ENCODE measurements at places on chromosomes 6 and 20. TPM values are rescaled to one million over a fixed set of nuclear protein-coding genes. Genes with fewer than 3 reads are reported as not detected.

The PHACTR3 gene
- polyA plus RNA-seq: 0.10 TPM

The PREX1 gene
- 5.3 TPM for polyA plus RNA-seq

The EPHA7 gene
- under 0.01 TPM for polyA plus RNA-seq

The RAET1L gene
- polyA plus RNA-seq: not detected

The COL9A3 gene
- 1.3 TPM for polyA plus RNA-seq

The FRK gene
- under 0.01 TPM for polyA plus RNA-seq

The C20orf202 gene
- polyA plus RNA-seq: not detected

The VGLL2 gene
- 0.02 TPM for polyA plus RNA-seq

The PHACTR1 gene
- polyA plus RNA-seq: 0.12 TPM

DNA sequence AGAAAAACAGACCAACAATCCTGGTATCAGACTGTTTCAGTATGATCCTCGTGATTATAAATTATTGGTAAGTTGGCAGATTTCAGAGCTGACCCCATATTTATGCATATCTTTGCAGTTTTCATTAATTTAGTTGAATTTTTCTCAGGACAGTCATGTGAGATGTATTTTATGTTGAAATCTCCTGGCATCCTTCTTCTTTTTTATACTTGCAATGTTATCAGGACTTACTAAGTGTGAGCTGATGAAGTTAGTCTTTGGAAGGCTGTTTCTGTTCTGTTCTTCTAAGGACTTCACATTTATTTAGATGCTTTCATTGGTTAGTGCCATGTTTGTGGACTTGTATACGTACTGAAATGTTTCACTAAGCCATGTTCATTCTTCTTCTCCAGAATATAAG is 17.2 kb downstream of the SMPDL3A start:
- no peak for DNase-seq

DNA sequence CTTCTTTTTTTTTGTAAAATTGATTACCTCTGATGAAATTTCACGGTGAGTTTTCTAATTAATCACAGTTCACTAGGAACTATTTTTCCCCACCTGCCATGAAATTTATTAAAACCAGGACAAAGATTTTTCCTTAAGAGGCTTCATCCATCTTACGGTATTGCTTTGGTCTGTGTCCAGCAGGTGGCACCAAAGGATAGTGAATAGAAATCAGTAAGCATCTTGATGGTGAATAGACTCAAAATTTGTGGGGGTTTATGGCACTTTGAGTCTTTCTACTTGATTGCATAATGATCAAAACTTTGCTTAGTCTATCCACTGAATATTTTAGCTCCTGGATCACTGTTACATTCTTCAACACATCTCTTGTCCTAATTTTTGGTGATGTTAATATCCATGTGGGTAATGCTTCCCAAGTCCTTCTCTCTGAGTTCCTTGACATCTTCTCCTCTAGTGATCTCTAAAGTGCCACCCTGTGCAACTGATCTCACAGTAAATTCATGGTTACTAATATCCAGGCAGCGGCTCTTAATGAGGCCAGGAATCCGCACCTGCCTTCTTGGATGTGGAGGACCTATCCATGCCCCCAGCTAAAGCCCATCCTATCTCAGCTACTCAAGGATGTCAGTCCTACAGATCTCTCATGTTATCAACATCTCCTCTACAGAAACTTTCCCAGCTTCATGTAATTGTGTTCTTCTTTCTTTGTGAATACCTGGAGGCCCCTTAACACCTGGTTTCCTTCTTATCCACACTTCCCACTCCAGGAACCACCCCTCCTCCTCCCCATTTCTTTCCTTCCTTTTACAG is 54.5 kb downstream of the STMND1 start:
- peak; percentile 63 for DNase-seq

GRCh38 chr6:108502832-108503231 is 57.9 kb upstream of the FOXO3 start:
- DNase-seq: no peak

- DNase-seq: no peak
Measured at GRCh38 chr6:168637834-168638233, 196.8 kb downstream of the SMOC2 start.

GRCh38 chr6:138518054-138518453 is 18.8 kb upstream of the NHSL1 start:
- DNase-seq: no peak

DNA sequence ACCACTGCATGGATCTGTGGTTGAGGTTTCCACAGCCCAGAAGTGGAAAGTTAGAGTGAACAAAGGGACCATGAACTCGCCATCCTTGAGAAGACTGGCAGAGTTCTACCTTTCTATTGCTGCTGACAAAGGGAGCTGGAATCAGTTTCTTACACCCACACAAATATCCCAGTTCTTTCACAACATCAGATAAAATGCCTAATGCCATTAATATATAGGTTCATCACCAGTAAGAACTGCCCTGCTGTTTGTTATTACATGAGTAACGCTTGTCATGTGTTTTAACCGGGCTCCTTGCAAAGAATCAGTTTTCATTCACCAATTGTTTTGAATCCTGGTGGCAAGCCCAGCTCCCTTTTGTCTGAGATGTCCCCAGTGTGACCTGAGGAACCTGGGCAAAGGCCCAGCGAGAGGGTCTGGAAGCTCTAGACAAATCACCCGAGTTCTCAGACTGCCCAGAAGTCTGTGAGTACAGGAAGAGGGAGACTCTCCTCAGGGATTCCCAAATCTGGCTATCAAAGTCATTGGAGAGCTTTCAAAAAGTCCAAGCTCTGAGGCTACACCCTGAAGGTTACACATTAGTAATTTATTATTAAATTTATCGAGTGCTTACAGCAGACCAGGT is 7.5 kb upstream of the CD164 start:
- DNase-seq: no peak

- no peak for DNase-seq
Measured at GRCh38 chr20:14700639-14700960, 363.2 kb upstream of the FLRT3 start.

DNA sequence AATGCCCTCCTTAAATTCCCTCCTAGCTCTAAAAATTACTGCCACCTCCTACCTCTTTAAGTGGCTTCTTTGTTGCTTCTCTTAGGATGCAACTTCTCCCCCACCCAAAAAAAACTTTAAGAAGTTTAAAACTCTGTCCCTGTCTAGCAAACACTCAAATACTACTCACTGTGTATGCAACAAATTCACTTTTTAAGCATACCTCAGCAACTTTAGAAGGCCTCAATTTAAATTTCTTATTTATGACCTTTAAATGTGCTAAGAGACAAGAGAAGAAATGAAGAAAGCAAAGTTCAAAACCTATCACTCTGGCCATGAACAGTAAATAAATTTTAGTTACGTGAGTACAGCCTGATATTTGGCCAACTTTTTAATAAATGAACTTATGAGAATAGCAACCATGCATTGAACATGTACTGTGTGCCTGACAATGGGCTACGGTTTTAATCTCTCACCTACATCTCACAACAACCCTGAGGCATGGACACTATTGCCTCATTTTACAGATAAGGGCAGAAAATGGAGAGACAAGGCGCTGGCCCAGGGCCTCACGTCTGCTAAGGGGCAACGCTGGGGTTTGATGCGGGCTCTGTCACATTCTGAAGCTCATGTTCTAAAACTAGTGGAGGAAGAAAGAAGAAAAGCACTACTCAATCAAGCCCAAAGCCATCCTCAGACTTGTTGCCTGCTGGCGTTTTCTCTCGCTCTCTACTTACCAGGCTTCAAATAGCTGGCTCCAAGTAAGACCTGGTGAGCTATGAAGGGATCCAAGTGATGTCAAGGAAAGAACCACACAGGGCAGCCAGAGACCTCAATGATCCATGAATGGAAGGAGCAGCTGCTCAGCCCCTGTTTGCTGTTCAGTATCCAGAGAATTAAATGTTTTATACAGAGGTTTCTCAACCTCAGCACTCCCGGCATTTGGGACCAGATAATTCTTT is 99.8 kb downstream of the TBC1D7 start:
- DNase-seq: no peak

DNA sequence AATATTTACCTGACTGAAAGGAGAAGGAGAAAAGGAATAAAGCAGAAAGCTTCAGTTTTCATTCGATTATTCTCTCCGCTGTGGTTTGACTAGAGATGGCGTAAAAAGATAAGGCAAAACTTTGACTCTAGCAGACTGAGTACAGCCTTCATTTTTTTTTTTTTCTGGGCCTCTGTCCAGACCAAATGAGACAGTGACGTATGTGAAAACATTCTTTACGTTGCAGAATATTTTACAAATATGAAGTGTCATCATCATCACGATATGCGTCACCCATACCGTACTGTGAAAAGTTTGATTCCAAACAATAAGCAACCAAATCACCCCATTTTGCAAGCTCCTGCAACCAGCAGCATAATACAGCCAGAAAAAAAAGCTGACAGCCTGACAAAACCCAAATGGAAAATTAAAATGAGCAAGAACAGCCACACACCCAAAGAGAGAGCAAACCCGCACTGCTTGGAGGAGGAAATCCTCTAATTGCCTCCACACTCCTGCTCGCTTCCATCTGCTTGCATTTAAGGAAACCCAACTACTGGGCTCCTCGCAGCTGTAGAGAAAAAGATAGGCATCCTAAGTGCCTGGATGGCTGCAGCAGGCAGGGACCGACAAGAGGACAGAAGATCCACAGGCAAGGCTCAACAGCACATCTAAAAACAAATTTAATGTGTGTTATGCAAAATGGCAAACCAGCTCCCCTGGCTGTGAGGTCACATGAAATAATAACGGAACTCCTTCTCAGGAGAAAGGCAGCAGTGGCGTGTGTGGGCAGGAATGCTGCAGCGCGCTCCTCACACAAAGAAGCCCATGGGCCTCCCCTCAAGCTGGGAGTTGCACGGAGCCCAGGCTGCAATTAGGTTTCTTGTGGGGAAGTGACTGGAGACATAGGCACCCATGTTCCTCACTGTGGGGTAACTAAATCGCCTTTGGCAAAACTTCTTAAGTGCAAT is 113.1 kb downstream of the FYN start:
- peak; percentile 65 for DNase-seq

GRCh38 chr6:4280707-4281106 is 145.3 kb upstream of the ECI2 start:
- no peak for DNase-seq

DNA sequence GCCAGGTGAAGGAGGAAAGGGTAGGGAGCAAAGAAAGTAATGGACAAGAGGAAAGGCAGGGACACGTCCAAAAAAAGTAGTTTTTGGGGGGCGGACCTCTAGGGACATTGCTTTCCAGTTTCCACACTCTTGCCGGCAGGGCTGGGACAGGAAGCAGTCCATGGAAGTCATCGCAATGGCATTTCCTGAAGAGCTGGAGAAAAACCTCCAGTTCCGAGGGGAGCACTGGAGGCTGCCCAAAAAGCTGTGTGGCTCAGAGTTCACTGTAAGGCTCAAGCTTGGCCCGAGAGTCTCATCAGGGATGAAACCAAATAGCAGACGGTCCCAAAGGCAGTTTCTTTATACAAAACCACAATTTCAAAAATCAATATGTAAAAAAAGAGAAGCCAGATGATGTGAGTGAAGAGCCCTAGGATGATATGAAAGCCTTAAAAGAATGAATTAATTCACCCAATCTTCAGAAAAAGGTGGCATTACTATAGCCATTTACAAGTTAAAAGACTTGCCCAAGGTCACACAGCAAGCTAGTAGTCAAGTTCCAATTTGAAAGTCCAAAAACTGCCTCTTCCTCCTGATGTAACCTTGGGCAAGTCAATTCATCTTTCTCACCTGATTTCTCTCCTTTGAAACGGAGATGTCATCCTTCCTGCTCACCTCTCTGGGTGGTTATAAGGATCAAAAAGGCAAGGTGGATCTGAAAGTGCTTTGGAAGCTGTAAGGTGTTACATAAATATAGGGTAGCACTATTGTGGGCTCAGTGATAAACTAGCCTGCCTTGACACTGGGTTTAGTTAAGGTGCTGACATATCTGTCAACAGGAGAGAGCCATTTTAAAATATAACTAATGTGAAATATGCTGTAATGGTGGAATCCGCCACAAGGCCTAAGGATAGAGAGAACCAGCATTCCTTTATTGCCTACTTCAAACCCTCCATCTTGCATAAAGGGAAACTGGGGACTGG is 9.1 kb downstream of the BCL2L1 start:
- DNase-seq: no peak

Measured in SK-N-SH (cell line).